Heart right ventricle (tissue), 16 donors: ENCODE measurements at places on chromosomes 6 and 20. TPM values are rescaled to one million over a fixed set of nuclear protein-coding genes. Genes with fewer than 3 reads are reported as not detected.

DNA sequence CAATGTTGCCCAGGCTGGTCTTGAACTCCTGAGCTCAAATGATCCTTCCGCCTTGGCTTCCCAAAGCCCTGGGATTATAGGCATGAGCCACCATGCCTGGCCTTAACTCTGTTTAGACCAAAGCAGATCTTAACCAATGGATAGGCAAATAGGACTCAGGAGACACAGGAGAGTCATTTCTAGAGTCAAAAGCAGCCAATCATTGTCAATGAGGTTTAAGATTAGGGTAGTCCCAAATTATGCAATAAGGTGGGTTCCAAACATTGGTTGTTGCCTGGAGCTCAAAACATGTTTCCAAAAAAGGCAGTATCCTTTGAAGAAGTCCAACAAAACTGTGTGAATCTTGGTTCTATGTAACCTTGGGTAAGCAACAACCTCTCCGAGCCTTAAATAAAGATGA is 95.7 kb upstream of the JARID2 start:
- DNase-seq, result no peak

DNA sequence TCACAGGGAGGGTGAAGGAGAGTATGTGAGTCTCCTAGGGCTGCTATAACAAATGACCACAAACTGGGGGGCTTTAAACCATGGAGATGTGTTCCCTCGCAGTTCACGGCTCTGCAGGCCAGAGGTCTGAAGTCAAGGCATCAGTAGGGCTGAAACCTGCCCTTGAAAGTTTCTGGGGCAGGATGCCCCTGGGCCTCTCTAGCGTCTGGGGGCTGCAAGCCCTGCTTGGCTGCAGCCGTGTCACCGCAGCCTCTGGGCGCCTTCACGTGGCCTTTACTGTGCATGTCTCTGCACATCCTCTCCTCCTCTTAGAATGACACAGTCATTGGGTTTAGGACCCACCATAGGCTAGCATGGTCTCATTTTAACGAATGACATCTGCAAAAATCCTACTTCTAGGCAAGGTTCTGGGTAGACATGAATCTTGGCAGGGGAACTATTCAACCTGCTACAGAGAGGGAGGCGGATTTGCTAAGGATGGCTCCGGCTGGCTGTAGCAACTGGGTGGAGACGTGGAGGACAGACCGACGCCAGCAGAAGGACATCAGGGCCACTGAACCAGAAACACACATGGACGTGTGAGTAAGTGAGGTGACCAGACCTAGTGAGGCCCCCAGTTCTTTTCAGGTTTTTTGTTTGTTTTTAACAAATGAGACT is 58.6 kb downstream of the PHACTR3 start:
- DNase-seq, result no peak

DNA sequence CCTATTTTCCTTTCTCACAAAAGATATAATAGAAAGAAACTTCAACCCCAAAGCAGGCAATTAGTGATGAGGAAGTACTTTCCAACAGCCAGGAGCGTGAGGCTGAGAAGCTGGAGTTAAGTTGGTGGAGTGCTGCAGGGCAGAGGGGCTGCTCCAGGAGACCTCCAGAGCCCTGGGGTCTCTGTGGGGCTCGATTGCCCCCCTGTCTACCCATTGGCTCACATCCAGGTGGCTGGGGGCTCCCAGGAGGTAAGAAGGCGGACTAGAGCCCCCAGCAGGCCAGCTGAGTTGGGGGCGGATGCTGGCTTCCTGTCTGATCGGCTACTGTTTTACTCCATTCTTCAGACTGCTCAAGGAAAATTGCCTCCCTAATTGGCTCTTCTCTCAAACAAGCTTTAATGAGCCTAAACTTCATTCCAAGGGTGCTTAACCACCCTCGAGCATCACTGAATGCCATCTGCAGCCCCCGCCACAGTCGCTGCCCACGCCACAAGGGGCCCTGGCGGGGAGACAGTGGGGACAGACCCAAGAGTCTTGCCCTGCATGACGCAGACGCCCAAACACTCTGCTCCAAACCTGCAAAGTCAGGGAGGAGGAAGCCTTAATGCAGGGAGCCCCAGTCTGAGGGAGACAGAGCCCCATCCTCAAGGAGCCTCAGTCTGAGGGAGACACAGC is 78.6 kb downstream of the MDGA1 start:
- no peak for DNase-seq

- no peak for DNase-seq
Measured at GRCh38 chr6:28478518-28478917, 35.2 kb upstream of the ZSCAN23 start.

GRCh38 chr6:97136626-97137358 is 146.2 kb downstream of the MMS22L start:
- no peak for DNase-seq

GRCh38 chr20:24660651-24661050 is 191.2 kb downstream of the SYNDIG1 start:
- no peak for DNase-seq

DNA sequence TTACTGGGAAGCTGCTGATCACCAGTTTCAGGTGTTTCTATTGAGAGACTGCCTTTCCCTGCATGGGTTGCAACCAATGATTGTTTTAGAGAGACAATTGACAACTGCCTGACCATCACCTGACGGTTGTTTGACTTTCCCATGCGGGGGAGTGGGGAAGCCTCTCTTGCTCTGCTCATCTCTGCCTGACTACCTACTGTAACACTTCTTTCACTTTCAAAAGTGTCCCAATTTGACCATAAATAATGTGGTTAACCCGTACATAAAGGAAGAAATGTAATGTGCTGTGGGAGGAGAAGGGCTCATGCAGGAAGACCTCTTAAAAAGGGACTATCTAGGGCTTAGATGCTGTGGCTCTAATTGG is 122.1 kb upstream of the PHACTR1 start:
- DNase-seq, result no peak

GRCh38 chr20:13453367-13453766 is 185.4 kb downstream of the TASP1 start:
- DNase-seq, result no peak

- no peak for DNase-seq
Measured at GRCh38 chr20:1467082-1467354, 369 bp upstream of the NSFL1C start.

MOG gene
- total RNA-seq, result 2.6 TPM

FLRT3 gene
- total RNA-seq, result 0.64 TPM

ENPP1 gene
- 1.1 TPM for total RNA-seq

MEP1A gene
- total RNA-seq, result not detected
